Activated T-helper 1 cell treated with Interleukin-2 at 50 U/mL for 16 hours (primary cell): ENCODE measurements at places on chromosomes 1 and 21.

DNA sequence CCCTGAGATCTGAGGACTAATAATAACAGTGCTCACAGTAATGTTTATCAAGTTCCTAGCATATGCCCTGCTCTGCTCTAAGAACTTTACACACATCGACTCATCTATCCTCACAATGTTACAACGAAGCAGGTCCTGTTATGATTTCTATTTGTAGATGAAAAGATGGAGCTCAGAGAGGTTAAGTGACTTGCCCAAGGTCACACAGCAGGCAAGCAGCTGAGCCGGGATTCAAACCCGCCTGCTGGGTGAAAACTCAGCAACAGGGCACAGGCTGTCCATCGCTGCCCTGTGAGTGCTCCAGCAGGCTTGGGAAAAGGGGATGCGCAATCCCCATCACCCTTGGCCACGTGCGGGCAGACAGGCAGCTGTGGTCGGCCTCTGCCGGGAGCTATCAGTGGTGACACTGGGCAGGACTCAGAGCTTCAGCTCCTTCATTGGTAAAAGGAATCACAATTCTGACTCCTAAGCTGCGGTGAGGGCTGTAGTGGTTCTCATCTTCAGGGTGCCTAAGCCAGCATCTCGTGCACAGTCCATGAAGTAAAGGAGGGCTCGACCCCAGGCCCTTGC, 173.3 kb upstream of the KLHDC7A start:
- DNase-seq = no peak

- no peak for DNase-seq
Measured at GRCh38 chr1:47751193-47751592, 246.0 kb downstream of the TRABD2B start.

DNA sequence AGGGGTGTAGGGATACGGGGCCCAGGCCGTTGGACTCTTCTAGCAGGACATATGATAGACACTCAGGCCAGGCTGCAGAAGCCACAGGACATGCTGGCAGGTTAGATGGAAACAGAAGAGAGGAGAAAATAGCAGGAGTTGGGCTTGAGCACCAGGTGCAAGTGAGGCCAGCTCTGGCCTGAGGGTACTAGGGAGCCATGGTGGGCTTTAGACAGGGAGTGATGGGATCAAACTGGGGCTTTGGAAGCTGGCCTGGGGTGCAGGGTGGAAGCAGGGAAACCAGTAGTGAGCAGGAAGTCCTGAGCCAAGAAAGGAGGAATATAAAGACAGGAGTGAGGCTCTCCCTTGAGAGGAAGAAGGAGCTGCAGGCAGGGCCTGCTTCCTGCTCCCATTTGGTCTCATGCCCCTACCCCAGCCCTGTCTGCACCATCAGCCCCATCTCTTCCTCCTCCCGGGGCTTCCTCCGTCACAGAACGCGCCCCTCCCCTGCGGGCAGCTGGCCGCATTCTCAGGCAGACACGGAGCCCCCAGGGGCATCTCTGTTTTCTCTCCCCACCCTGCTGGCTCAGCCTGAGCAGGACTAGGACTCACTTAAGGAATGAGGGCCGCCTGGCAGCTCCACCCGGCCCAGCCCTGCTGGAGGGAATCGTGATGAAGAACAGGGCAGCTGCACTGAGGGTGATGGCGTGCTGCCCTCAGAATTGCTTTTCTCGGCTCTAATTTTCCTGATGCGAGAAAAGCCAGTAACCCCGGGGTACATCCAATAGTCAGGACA, 165.5 kb upstream of the TMEM51 start:
- no peak for DNase-seq

GRCh38 chr21:38404177-38404576, 94.1 kb downstream of the ERG start:
- no peak for DNase-seq

- no peak for DNase-seq
Measured at GRCh38 chr1:54338464-54338863, 67.7 kb downstream of the SSBP3 start.

DNA sequence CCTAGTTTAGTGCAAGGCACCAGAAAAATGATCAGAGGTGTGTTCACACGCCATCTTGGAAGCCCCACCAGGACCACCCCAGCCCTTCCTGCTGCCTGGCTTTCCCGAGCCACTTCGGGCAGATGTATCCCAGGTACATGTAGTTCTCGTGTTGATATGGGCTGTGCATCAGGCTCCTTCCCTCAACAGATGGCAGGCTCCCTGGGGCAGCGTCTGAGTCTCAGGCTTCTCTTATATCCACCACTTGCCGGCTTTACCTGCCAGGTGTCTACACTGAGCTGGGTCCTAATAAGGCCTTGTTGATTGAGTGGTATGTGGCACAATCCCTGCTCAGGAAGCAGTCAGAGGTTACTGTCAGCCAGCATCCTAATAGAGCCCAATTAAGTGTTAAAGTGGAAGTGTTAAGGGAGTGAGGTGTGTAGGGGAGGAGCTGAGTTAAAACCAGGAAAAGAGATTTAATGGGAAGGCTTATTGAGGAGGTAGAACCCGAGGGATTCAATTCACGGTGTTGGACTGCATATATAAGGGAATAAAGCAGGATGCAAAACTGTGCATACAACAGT, 8.5 kb downstream of the GPA33 start:
- no peak for DNase-seq

DNA sequence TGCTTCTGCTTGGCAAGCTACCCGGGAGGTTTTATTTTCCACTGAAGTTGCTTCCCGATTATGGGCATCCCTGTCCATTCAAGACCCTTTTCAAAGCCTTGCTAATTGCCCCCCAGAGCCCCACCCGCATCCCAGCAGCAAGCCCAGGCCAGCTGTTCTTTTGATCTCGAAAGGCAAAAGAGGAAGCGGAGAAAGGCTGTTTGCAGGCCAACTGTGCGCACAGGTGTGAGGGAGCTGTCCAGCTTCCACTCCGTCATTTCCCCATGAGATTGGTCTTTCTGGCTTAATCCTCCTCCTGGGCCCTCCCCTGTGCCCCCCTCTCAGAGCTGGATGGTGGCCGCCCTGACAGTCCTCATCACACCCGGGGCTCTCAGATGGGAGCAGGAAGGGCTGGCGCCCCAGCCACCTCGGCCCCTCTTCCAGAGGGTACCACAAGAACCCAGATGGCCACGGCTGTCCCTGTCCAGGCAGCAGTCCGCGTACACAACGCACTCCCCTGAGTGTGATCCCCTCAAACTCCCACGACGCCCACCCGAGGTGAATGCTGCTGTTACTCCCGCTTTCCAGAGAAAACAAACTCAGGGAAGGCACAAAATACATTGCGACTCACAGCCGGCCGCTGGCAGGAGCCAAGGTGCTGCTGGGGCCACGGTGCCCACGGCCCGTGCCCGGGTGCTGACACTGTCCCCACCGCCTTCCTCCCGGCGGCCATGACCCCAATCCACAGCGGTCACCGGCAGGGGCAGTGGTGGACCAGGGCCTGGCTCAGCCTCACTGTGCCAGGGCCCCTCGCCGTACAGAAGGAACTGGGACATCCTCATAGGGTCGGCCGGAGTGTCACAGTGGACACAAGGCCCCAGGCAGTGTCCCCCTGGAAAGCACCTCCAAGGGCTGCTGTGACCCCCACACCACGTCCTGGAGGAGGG, 121.9 kb downstream of the CRYAA start:
- DNase-seq = no peak

DNA sequence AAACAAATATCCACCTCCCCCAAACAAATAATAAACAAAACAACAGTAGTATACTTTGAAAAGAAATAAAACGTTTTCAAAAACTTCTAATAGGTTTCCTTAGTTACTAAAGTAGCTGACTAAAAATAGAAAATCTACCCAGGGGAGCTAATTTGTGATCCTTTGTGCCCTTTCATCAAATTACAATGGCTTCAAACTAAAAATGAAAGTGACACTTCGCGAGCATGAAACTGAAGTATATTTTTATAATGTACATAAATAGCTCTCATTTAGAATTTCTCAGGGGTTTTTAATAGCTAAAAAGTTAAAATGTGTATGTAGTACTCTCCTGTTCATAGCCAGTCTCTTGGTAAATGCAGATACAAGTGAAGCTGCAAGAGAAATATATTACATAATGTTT, 78.4 kb downstream of the BRINP3 start:
- DNase-seq = no peak

DNA sequence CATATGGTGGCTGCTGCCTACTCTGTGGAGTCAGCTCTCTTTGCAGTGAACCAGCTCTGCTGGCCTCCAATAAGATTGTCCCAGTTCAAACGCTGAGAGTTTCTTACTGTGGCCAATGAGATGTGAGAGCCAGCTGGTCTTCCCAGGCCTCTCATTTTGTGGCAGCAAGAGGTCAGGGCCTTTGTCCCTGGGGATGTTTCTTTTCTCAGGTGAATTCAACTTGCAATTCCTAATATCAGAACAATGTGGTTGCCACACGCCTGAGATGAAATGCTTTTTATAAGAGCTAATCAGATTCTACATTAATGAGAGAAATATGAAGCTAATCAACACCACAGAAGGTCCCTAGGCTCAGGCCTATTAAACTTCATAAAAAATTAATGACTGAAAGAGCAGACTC, 660.1 kb upstream of the CAMK1G start:
- DNase-seq = no peak

DNA sequence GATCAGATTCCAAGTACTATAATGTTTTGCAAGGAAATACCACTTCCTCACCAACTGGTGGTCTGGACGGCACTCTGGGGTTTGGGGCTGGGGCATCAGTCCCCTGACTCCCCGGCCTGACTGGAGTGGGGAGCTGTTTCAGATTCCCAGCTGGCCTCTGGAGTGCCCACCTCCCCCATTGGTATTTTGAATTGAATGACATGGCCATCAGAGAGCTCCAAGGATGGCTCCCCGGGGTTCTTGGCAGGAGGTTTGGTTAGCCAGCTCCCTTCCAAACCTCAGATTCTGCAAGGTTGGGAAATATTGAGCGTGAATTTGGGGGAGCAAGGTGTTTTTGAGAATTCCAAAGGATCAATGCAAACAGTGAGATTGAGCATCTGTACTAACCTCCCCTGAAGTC, 2.2 kb upstream of the INAVA start:
- no peak for DNase-seq

GRCh38 chr1:181033799-181034451, at the start of gene MR1:
TSS of gene MR1 (plus strand) at chr1:181033983. CDS start at chr1:181034008, 25 bp downstream.
- no peak for DNase-seq

- DNase-seq = no peak
Measured at GRCh38 chr1:105724286-105724685, 1332.2 kb upstream of the PRMT6 start.

- no peak for DNase-seq
Measured at GRCh38 chr1:87869567-87869966, 540.9 kb downstream of the LMO4 start.

DNA sequence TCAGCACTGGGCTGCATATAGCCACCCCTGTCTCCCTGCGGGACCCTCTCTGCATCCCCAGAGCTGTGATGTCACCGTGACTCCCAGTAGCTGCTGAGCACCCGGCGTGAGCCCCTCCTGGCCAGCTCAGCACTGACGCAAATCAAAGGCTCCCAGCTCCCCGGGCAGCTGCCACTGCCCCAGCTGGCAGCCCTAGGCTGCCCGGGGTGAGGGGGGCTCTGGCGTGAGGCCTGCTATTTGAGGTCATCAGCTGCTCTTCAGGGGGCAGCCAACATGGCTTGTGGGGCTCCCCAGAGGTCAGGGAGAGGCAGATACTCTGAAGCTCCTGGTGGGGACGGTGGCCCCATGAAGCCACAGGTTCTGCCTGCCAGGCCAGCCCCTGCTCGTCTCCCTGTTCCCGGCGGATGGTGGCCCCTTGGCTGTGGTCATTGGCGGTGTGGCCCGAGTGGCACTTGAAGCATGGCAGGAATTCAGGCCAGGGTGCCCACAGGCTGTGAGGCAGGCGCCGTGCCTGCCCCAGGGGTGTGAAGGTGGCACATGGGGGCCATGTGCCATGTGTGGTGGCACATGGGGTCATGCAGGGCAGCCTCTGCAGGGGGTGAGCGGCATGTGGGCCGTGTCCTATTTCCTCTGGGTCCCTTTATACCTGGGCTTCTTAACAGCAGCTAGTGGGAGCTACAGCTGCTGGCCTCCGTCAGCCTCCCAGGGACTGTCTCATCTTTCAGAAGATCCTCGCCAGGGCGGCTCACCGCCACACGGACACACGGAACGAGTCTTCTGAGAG, 85.4 kb downstream of the SIK1 start:
- no peak for DNase-seq

DNA sequence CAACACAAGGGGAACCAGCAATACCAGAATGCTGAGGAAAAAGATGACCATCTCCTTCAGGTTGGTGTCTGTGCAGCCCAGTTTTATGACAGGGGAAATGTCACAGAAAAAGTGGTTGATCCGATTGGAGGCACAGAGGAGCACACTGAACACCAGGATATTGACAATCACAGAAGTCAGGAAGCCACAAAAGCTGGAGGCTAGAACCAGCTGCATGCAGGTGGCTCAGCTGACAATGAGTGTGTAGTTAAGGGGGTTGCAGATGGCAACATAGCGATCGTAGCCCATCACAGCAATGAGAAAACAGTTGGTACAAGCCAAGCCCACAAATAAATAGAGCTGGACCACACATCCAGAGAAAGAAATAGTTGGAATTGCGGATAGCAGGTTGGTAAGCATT, 16.3 kb upstream of the OR10K1 start:
- no peak for DNase-seq

GRCh38 chr21:32599091-32599490, 13.1 kb downstream of the CFAP298 start:
- DNase-seq = no peak

DNA sequence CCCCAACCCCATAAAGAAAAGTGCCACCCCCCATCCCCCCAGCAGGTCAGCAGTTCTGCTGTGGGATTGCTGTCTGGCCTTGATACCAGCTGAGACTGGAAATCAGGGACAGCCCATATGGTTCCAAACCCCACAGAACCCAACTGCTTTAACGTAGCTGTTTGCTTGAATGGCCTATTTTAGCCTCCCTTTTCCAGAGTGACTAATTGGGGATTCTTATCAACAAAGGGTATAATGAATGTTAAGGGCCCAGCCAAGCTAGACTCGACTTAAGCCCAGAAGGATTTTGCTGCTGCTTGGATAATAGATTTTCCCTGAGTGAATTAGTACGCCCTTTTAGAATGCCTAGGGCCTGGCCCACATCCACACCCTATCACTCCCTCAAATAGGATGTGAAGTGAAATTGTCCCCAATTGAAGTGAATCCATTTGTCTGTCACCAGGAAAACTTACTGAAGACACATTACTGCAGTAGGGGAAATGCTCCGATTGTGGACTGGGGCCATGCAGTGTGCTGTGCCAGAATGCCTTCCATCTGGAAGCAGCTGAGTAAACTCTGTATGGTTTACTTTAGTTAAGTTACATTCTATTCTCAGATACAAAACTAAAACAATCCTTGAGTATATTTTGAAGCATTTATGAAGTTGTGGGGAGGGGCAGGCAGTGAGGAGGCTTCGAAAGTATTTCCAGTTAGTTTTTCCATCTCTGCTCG, 156.9 kb downstream of the DHRS3 start:
- no peak for DNase-seq

- no peak for DNase-seq
Measured at GRCh38 chr1:245338485-245338877, 183.7 kb downstream of the KIF26B start.

- DNase-seq = no peak
Measured at GRCh38 chr1:169892176-169892926, 1.3 kb downstream of the SCYL3 start.

GRCh38 chr1:48203287-48203900, 19.1 kb upstream of the SLC5A9 start:
- no peak for DNase-seq

GRCh38 chr21:39314143-39315027, 953 bp upstream of the BRWD1 start:
- DNase-seq = peak; percentile 22
